SK-MEL-5 (cell line): ENCODE measurements at places on chromosomes 5 and 9.

- DNase-seq, result no peak
These were observed 18.8 kb upstream of the STING1 start for GRCh38 chr5:139501381-139501780.

DNA sequence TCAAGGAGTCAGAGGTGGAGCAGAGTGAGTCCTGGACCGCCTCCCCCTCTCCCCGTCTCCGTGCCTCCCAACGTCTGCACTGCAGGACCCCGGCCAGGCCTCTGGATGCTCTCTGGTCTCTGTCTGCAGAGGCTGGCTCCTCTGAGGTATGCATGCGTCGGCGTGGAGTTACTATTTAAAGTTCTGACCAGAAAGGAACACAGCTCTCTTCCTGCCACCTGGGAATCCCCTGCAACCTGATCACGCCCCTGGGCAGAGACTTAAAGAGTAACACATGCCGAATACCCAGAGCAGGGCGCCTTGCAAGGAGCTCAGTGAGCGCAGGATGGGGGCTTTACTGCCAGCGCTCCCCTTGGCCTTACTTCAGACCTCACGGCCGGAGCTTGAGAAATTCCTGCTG lies 16.0 kb downstream of the ANXA6 start:
- no peak for DNase-seq

DNA sequence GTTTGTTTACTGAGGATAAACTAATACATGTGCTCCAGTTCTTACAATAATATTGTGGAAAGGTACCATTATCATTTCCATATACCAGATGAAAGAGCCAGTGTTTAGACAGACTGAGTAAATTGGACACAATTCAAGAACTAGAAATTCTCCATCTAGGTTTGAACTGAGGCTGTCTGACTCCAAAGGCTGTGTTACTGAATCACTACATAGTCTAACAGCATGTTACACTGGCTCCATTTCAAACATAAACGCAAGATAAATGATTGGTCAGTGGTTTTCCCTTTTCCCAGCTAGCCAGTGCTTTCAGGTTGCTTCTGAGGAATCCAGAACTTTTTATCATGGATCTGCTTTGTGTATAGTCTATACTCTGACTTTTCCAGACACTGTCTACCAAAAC lies 8.1 kb downstream of the SPDL1 start:
- no peak for DNase-seq

DNA sequence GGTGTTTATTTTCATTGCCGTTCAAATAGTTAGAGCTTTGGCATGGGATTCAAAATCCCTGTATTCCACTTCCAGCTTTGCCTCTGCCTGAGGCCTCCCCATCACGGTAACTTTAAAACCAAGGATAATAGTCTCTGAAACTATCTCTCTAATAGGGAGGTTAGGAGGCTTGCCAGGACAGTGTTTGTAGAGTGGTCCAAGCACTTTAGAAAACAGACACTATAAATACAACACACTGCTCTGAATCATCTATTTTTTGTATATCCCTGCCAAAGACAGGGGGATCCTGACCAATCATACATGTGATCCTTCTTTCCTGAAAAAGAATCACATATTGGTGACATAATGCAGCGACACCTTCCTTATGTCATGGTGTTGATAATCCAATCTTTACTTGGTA lies 326.8 kb downstream of the BNC2 start:
- DNase-seq, result no peak

GRCh38 chr5:94375801-94376200 lies 242.6 kb downstream of the KIAA0825 start:
- no peak for DNase-seq

GRCh38 chr5:13746026-13746425 lies 198.5 kb downstream of the DNAH5 start:
- DNase-seq, result no peak

- no peak for DNase-seq
These were observed 250.2 kb upstream of the RFX3 start for GRCh38 chr9:3775968-3776367.

- DNase-seq, result peak; percentile 98
These were observed 193.3 kb downstream of the TMEM38B start for GRCh38 chr9:105887679-105888078.

DNA sequence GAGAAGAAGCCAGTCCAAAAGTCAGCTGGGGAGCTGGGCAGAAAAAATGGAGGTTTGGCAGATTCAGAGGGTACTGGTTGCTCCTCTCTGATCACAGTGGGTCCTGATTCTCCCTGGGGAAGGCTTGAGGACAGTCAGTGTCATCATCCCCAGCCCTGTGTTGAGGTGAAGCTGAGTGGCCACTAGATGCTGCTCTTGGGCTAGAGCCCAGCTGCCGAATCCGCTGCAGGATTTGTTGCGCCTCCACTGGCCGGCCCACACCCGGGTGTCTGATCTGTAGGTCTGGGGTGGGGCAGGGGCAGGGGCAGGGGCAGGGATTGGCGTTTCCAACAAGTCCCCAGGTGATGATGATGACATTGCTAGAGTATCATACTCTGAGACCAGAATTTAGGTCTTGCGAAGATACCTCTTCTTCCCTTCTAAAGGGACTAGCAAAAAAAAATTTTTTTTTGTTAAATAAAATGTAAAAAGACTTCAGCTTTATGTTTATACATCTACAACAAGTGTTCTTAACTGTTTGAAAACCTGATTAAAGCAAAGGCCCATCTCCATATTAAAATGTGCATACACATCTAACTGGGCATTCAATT lies 106.8 kb downstream of the PDE6A start:
- peak; percentile 81 for DNase-seq

- no peak for DNase-seq
These were observed 41.8 kb downstream of the CSF2 start for GRCh38 chr5:132115375-132115774.

DNA sequence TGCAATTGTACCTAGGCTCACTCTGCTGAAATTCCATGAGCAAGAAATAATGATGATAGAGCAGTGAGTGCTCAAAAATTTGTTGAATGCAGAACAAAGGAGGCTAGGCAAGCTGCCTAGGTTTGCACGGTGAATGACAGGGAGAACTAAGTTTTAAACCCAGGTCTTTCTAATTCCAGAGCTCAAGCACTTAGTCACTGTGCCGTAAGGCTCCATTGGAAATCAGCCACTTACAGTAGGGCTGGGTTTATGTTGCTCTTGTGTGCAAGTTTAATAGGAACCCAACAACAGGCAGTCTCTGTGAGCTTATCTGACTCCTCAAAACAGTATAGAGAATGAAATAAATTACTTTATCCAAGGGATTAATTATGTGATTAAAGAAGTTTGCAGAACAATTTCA lies 147.0 kb downstream of the CSNK1G3 start:
- no peak for DNase-seq
